CD4-positive, alpha-beta T cell treated with Interleukin-17A for 1 hour (primary cell): ENCODE measurements at places on chromosomes 1 and 21.

- DNase-seq = no peak
These were observed 63.5 kb upstream of the DIRAS3 start for GRCh38 chr1:68113966-68114365.

DNA sequence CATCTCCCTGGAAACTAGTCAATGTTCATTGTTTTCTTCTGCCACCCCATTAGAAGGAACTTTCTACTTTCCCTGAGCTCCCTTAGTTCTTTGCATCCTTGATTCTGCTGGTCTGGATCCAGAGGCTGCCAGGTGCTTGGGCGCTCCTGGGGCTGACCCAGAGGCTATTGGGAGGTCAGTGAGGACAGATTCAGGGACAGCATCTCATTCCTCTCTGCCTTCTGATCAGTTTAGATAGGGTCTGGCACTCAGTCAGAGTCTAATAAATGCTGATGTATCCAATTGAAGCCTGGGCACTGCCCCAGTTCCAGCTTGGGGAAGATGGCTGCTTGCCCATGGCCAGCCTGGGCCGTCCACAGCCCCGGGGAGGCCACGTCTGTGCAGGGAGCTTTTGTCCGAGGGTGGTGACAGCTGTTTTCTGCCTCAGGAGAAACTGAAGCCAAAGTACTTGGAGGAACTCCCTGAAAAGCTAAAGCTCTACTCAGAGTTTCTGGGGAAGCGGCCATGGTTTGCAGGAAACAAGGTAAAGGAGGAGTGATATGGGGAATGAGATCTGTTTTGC is 2.3 kb downstream of the GSTM1 start:
- no peak for DNase-seq

DNA sequence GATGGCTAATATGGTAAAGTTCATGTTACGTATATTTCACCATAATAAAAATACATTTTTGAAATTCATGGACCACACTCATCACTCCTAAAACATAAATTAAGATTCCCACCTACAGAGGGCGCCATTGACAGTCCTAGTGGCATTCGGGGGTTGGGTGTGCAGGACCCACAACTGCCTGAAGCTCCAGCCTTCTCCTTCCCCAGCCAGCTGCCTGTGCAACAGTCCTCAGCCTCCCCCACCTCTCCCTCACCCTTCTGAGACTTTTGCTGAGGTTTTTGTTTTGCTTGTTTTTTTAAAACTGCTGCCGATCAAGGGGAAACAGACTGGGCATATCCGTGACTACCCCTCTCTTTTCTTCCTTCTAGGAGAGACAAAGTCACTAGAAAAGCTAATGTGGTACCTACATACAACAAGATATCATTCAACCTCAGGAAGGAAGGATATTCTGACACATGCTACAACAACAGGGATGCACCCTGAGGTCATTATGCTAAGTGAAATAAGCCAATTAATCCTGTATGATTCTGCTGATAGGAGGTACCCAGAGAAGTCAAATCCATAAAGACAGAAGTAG is 9.2 kb upstream of the EVA1C start:
- peak; percentile 79 for DNase-seq

DNA sequence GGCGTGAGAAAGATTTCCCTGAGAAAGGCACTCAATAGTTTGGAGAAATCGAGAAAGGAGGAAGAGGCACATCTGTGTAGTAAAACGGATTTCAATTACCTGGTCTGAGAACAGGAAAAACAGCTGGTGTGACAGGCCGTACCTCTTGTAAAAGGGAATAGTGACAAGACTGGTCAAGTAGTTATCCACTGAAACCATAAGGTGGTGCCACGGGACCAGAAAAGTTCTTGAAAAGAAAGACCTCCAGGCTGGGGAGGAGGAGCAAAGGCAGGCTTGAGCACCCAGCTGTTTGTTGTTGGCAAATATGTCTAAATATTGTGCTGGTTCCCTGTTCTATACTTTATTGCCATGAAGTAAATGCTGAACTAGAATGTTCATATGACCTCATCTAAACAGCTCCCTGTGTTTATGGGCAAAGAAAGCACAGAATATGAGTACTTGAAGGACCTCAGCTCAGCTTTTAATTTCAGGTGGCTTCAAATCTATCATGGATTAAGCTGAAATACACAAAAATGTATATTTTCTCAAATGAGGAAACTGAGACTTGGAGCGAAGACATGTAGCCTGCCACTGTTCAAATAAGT is 4.0 kb downstream of the HAO2 start:
- no peak for DNase-seq

DNA sequence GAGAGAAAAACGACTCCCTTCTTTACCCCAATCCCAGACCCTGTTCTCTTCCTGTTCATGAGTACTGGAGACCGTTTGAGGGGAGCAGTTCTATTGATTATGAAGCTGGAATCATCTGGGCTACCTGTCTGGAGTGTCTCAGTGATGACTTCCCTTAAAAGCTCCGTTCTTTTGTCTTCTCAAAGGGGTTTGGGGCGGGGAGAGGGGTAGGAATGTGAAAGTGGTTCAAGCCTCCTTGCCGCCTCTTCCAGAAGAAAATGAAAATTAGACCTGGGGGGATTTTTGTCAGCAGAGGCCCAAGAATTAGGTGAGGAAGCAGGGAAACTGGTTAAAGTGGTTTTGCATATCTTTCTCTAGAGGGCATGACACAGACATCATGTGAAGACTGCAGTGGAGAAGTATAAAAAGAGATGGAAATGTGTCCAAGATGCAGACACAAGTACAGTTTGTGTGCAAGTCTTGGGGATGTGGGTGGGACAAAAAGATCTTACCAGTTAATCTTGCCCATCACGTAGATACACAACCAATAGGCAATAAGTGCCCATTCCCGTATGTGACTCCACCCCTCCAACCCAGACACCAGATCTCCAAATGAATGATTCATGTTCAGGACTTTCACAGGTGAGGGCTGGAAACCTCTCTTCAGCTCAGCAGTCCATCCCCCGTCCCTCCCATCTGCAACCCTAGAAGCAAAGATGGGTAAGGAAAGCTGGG is 470 bp upstream of the MTMR11 start:
- no peak for DNase-seq

DNA sequence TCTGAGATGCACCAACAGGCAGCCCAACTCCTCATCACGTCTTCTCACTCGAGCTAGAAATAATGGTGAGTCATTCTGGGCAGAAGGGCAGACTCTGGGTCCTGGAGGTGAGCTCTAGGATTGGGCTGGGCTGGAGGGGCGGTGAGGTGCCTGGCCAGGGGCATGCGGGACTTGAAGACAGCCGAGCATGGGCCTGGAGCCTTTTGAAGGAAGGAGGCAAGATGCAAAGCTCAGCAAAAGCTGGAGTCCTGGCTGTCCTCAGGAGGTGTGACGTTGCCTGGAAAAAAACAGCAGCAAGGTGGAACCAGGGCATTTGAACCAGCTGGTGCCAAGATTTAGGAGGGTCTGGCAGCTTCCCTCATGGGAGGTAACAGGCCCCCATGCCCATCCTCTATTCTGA is 712 bp downstream of the KCNA2 start:
- DNase-seq = no peak

DNA sequence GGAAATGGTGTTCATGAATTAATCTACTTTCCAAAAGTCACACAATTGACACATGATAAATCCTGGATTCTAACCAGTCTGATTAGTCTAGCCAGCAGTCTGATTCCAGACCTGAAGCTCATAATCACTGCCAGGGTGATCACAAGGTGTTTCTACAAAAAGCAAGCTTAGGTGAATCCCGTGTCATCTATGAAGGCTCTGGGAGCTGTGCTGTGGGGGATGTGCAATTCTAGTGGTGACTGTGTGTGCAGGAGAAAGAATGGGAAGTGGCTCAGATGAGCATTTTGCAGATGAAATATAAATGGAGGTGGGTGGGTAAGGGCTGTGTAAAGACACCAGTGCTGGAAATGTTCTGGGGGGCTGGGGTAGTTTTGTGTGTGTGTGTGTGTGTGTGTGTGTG is 1.8 kb upstream of the NPPB start:
- no peak for DNase-seq

- peak; percentile 41 for DNase-seq
These were observed 162.5 kb upstream of the SGIP1 start for GRCh38 chr1:66371233-66372005.

DNA sequence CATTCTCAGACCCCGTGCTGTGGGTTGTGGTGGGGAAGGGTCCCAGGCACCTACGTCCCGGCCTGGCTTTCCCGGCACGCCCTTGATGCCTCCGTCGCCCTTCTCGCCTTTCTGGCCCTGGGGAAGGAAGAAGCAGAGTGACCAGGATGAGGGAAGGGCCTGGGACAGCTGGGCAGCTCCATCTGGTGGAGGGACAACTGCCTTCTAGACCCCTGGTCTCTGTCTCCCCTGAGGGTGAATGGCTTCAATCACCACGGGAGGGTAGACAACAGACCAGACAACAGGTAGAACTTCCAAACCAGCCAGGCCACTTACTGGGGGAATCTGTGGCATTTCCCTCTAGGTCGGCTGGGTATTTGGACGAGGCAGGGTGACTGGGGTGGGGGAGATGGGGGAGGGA is 11.9 kb downstream of the COL16A1 start:
- DNase-seq = no peak

DNA sequence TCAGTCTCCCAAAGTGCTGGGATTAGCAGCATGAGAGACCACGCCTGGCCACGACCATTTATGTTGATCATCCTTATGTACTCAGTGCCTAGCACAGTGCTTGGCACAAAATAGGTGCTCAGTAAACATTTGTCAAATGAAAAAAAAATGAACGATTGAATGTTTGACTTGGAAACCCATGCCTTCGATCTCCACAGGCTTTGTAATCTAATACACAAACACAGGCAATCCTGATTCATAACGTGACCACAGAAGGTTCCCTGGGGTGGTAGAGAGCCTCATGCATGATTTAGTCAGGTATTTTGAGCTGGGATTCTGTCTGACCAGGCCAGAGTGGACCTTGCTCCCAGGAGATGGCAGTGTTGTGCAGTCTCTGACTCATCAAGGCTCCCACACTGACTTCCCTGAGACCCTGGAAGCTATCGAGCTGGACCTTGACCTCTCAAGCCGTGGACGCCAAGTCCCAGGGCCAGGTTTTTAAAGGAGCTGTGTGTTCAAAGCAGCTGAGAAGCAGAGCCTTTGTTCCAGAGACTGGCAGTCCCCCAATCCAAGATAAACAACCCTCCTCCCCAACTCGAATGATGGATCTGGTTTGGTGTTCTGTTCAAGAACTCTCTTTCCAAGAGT is 81.1 kb downstream of the PGM1 start:
- DNase-seq = no peak

- no peak for DNase-seq
These were observed 68.9 kb downstream of the NRIP1 start for GRCh38 chr21:14995695-14996490.

DNA sequence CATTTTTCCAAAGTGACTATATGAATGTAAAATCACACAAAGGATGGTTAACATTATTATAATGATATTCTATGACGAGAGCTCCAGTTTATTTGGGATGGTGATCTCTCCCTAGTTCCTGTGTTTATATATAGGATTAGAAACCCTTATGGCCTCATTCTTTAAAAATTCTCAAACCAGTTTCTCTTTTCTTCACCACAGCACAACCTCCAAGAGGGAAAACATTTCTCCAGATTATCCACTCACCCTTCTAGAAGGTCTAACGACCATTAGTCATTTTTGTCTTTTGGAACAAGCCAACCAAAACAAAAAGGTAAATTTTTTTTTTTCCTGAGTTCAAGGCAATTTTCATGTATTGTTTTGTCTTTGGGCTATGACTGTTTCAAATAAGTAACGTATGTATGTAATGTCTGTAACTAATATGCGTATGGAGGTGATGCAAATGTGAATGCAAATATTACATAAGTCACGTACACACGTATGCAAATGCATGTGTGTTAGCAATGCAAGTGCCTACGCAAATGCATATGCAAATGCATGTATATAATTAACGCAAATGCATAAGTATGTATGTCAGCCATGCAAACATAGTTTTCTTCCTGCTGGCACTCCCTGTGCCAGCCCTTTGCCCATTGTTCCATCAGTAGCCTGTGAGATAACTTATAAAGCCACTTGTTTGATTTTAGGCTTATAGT is 72.5 kb upstream of the MORC3 start:
- no peak for DNase-seq

DNA sequence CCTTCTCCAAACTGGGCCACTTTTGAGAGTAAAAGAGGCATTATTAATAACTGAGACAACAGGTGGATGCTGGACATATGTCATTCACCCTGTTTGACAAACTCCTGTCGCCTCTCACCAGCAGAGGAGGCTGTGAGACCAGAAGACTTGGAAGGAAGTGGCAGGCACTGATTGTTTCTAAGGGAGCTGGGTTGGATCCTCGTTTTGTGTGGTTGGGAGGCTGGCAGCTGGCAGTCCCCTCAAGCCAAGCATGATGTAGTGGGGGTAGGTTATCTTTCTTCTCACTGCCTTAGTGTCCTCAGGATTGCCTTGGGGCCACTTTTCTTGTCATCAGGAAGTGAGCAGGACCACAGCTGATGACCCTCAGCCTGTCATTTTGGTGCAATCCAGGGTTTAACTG is 86.5 kb upstream of the KCNJ15 start:
- DNase-seq = no peak

DNA sequence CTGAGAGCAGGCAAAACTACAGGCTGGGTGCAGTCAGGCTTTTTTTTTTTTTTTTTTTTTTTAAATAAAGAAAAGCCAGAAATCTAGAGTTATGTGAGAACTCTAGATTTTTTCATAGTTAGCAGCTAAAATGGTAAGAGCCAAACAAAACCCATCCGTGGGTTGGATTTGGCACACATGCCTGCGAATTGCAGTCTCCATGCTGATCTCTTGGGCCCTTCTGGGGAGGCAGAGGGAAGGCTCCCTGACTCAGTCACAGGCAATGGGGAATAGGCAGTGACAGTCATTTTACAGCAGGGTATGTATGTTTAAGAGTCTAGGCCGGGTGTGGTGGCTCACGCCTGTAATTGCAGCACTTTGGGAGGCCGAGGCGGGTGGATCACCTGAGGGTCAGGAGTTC is 2.6 kb downstream of the TXLNA start:
- no peak for DNase-seq

- DNase-seq = no peak
These were observed 54.7 kb upstream of the F3 start for GRCh38 chr1:94596260-94596659.

- DNase-seq = no peak
These were observed 836 bp downstream of the OLFML3 start for GRCh38 chr1:113980110-113980509.

DNA sequence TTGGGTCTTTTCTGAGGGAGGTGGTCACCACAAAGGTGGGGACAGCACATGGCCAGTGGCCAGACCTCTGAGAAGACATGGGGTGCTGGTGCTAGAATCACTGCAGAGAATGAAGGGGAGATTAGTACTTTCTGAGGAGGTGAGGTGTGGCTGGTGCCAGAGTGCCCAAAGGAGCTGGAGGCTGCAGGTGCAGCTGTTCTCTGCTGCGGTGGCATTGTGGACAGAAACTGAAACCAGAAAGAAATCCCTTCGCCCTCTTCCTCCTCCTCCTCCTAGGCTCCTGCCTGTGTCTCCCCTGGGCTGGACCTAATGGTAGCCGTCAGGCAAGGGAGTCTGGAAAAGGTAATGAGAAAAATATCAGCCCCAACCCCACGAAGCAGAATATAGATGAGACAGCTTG is 261.7 kb downstream of the TM2D1 start:
- no peak for DNase-seq

GRCh38 chr1:232873931-232874330 is 68.7 kb downstream of the MAP10 start:
- no peak for DNase-seq

- no peak for DNase-seq
These were observed 163.9 kb downstream of the LRRC40 start for GRCh38 chr1:70041317-70042045.

GRCh38 chr1:26723013-26723991 is 27.5 kb downstream of the ARID1A start:
- peak; percentile 59 for DNase-seq

- DNase-seq = no peak
These were observed 9.8 kb downstream of the FBXO42 start for GRCh38 chr1:16342331-16343062.
